ENCODE measurements at places on chromosomes 16 and 17.

GRCh38 chr17:75847614-75848522 lies 3.7 kb upstream of the UNC13D start:
- no peak for DNase-seq

- DNase-seq: no peak
These were observed 66.9 kb downstream of the IRX3 start for GRCh38 chr16:54219709-54220108.

GRCh38 chr16:54194334-54194743 lies 92.2 kb downstream of the IRX3 start:
- DNase-seq: no peak

DNA sequence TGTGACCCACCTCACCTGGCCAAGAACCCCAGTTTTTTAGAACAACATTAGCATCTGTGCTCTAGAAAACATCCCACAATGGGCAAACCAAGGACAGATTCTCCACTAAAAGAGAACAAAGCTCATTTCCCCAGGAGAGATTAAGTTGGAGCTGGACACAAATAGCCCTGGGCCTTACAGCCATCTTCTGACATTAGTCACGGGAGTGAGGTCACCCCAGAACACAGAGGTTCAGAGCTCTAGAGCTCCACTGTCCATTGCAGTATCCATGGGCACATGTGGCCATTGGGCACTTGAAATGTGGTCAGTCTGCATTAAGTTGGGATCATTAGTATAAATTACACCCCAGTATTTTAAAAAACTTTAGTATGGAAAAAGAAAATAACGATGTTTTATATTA lies 47.6 kb upstream of the RBBP6 start:
- DNase-seq: no peak

- DNase-seq: peak; percentile 69
These were observed 20.6 kb downstream of the ADAM11 start for GRCh38 chr17:44779211-44780025.

GRCh38 chr17:40310882-40311391 lies 2.0 kb downstream of the RARA start:
- DNase-seq: no peak

DNA sequence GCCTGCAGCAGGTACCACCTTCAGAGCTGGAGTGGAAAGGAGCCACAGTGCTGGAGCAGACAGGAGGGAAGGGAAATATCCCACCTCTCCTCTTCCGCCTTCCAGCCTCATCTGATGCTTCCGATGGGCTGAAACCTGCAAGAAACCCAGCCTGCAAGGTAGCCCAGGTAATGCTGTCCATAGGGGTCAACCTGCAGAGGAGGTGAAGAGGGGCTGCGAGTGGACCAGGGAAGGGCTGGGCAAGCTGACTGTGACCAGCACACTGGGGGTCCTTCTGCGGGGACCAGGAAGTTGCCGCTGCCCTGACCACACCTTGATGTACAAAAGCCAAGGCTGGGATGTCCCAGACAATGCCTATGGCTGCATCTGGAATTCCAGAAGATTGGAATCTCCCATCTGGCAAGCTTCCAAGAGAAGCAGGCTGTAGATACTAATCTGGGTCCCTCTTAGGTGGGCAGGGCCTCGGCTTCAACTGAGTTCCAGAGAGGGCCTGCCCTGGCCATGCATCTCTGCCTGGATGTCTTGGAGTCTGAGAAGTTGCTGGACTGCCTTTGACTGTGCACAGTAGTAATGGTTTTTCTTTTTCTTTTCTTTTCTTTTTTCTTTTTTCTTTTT lies 5.8 kb downstream of the FOXL1 start:
- DNase-seq: no peak

DNA sequence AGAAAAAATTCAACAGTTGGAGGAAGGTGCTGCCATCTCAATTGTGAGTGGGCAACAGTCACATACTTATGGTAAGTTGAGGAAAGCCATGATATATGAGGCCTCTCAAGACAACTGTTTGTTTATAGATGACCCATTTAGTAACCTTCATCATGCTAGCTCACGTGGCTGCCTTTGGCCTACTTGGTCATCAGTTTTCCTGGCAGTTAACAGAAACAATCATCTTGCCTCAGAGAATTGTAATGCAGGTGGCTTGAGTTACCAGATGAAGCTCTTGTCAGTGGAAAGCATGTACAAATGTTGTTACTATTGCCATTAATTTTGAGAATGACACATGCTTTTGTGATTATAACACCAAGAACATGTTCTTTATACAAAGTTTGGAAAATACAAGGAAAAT lies 14.7 kb downstream of the TPPP3 start:
- no peak for DNase-seq

DNA sequence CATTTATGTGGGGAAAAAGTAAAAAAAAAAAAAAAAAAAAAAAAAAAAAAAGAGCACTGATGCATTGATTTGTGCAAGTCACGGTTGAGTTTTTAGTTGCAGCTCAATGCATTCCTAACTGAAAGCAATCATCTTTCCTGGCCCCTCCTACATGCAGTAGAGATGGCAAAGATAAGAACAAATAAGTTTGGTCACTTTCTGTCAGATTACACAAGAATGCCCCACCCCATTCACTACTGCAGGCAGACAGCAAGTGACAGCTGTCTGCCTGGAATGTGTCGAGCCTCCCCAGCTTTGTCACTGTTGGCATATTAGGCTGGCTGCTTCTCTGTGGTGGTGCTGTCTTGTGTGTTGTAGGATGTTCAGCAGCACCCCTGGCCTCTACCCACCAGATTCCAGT lies 243.5 kb downstream of the FOXL1 start:
- no peak for DNase-seq

DNA sequence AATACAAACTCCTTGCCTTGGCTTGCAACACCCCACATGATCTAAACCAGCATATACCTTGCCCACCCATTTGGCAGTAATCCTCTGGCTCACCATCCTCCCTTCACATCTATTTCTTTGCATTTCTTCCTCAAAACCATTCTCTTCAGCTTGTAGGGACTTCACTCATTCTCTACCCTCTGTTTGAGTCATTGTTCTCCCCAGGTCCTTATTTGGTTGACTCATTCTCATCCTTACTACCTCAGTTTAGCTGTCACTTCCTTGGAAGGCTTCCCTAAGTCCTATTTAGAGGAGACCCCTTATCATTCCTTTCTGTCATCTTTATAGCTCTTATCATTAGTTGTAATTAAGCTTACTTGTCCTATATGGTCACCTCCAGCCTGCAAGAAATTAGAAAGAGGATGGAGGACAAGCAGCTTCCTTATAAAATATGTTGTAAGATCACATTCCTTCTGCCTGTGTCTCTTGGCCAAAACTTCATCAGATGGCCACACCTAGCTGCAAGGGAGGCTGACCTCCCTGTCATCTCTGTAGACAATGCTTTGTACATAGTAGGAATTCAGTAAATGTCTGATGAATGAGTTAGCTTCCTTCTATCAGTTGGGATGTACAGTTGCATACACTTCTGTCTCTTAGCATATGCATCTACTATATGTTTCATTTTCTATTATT lies 1.7 kb downstream of the TTC19 start:
- DNase-seq: no peak

DNA sequence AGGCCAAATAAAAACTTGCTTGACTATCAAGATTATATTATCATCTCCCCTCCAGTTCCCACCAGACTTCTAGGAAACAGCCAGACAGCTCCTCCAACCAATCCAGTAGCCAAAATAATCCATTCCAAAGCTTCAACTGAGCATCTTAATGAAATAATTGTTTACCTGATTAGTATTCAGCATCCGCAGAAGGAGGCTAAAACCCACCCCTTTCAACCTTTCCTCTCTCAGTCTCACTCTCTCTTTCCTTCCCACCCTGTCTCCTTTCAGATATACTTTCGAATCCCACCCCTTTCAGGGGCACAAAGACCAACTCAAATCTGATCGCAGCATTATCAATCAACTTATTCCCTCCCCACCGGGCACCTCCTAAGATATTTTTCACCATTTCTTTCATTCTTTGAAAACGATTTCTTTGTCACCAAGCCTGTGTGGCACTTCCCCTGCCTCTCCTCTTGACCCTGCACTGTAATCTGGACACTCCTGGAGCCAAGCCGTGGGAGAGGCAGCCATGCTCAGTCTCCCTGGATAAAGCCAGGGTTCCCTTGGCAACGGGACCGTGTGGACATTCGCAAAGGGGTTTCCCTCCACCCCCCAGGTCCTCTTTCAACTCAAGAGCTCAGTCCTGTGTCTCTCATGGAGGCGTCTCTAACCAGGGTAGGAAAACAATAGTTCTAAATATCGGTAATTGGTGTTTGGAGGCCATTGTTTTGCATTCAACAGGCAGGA lies at the start of gene ANKFN1:
Gene ANKFN1 (plus strand): TSS at position 602 of the 729 bp plus-strand sequence. CDS start 59,193 bp downstream, outside the sequence.
- no peak for DNase-seq

DNA sequence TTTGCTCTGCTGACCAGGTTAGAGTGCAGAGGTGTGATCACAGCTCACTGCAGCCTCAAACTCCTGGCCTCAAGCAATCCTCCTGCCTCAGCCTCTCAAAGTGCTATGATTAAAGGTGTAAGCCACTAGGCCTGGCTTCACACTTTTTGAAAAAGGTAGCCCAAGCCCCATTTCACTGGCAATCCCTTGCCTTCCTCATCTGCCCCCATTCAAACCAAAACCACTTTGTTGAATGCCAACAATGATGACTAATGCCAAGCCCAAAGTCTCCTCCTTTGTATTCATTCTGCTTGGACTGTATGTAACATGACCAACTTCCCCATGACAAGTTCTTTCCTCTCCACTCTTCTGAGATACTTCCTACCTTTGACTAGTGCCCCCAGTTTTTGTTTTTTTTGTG lies 33.1 kb downstream of the N4BP1 start:
- no peak for DNase-seq

DNA sequence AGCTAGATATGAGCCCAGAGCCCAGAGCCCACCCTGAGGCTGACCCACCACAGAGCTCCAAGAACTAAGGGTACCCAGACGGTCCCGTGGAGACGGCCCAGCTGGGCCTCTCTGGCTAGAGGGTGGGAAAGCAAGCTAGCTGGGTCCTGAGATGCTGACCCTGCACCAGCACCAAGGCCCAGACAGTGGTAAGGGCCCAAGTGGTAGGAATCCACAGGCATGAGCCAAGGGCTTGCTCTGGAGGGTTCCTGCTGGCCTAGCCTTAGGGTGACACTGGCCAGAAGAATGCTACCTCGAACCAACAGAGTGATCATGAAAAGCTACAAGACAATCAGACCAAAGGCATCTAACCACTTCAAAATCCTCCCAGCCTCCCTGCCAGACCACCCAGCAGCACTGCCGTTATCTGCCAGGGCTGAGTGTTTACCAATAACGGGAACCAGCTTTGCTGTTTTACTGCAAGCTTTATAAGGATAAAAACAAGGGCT lies 13.2 kb downstream of the HIC1 start:
- DNase-seq: no peak

- no peak for DNase-seq
These were observed 79.9 kb upstream of the MON1B start for GRCh38 chr16:77111056-77111565.

All from stimulated activated CD4-positive, alpha-beta T cell treated with anti-CD3 and anti-CD28 coated beads, TNF-alpha, amount 100 ng/mL, for 24 hours (primary cell).